T-helper 2 cell (primary cell): ENCODE measurements at places on chromosomes 4 and X.

DNA sequence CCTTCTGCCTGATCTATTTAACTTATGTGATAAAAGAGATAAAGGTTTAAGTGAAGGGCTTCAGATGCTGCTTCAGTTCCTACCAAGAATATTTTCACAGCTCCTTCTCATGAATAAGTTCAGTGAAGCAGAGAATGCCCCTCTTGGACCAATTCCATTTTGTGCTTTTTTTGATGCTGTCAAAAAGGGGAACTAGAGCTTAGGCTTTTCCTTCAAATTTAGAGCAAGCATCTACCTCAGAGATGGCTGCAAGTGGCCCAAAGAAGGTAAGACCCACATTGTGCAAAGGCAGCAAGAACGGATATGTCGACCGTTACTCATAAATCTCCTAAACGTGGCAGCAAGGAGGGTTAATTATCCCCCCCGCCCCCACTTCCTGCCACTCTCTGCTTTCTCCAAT is 4.5 kb downstream of the CHRDL1 start:
- DNase-seq, result no peak

GRCh38 chr4:153495480-153496193 is 29.5 kb downstream of the TMEM131L start:
- no peak for DNase-seq

GRCh38 chrX:153226344-153227185 is 47.5 kb downstream of the MAGEA1 start:
- DNase-seq, result no peak

DNA sequence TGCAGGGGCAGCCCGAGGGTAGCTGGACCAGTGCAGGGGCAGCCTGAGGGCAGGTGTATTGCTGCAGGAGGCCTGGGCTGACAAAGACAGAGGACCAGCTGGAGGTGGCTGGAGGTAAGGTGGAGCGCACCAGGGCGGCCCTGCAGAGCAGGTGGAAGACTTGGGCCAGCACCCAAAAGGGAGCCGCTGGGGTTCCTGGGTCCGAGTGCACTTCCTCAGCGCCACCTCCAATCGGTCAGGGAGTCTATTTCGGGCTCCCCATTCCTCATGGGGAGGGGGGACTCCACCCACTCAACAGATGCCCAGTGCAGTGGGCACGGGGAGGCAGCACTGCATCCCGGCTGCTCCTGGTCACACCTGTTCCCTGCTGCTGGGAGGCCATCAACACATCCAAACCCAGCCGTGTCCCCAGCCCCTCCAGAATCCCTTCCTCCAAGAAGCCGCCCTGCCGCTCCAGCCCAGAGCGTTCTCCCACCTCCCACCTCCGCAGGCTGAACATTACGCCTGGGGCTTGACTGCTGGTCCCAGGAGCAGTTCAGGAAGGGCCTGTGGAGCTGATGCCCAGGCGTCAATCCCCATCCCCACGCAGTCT is 1.5 kb downstream of the LRPAP1 start:
- DNase-seq, result no peak

DNA sequence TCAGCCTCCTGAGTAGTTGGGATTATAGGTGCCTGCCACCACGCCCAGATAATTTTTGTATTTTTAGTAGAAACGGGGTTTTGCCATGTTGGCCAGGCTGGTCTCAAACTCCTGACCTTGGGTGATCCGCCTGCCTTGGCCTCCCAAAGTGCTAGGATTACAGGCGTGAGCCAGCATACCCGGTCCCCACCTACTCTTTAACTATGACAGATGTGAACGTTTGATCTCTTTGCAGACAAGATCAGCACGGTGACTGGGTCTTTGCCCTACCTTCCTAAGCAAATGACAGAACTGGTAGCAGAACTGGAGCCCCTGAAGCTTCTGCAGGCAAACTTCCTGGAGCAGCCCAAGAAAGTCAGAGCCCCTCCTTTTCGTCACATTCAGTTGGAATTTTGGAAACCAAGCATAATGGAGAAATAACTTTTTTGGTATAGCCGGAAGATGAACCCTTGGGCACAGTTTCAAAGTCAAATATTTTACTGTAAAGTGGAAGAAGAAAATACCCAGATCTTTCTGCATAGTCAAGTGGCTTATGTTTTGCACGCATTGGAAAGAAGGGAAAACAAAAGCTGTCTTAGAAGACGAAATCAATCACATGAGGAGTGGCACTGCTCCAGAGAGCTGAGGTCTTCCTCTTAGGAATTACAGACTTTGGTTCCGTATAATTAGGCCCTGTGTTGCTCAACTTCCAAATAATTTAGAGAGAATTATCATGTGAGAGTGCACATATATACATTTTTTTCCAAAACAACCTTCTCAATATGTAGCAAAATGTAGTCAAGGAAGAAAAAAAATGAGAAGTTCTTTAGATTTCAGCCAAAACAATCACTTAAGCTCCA is 90.6 kb downstream of the SORBS2 start:
- DNase-seq, result no peak

DNA sequence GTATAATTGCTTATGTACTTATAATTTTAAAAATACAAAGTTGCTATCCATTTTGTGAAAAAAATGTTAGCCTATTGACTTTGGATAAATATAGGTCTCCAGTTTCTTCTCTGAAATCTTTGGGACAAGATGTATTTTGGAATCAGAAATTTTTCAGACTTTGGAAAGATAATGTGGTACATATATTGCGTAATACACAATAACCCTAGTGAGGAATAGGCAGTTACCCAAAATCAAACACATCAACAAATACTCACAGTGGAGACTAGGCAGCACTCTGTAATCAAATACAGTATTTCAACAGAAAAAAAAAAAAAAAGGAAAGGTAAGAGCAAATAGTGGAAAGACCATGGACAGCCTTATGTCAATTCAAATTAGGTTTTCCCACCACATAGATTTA is 796.8 kb downstream of the ADGRL3 start:
- no peak for DNase-seq

GRCh38 chrX:22409418-22409817 is 136.7 kb downstream of the CBLL2 start:
- DNase-seq, result no peak

DNA sequence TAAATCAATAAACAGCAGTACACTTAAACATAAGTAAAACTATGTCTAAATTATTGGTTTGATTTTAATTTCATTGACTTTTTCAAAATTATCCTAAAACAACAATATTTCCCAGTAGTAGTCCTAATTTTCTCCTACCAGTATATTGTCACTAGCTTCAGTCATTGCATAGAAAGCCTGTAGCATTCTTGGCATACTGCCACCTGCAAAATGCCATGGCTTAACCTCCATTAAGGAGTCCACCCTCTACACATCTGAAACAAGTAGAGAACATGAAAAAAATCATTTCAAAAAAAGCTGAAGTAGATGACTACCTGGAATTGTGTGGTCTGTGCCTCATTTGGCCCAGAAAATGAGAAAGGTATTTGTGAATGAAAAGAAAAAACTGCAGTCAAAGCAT is 348.5 kb downstream of the INPP4B start:
- no peak for DNase-seq

- no peak for DNase-seq
Observed at GRCh38 chr4:14180166-14180565, 552.6 kb upstream of the BOD1L1 start.

- no peak for DNase-seq
Observed at GRCh38 chr4:87785731-87786509, 13.4 kb upstream of the IBSP start.

DNA sequence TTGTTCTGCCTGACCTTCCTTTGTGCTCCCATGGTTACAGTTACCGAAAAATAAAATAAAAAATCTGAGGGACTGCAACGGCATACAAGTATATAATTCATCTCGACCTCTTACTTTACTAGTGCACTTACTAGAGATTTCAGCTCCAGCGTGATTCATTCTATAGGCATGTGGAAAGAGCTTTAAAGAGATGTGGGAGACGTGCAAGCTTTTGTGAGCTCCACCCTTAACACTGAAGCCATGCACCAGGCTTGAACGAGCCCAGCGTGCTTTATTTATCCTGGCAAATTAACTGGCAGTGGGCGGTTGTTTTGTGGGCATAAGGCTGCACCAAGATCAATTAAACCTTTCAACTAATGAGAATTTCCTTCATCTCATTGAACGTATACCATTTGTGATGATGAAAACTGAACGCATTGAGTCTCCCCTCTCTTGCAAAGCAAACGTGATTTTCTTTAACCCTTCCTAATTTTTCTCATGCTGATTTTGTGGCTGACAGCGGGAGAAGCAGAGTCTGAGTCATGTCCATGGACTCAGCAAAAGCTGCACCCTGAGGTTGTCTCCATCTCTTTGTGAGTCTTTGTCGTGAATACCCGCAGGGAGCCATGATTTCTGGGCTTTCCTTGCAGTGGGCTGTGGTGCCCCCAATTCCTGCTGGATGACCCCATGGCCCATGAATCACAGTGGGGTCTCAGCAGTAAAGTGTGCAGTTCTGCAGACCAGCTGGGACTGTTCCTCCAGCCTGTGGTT is 60.1 kb downstream of the MXRA5 start:
- no peak for DNase-seq

DNA sequence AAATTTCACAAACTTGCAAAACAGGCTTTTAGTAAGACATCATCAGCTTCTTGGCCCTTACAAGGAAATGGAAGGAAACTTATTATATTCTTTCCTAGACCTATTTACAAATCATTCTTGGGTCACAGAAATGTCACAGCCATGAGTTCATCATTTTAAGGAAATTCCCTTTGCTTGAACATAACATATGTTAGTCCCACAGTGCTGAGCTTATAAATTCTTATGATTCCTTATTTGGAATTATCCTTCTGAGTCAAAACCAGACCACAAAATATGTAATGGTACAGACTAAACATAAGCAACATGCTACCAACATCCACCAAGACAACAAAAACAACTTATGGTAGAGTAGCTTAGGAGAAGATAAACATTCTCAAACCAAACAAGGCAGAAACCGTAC is 236.9 kb upstream of the CTSO start:
- DNase-seq, result no peak

DNA sequence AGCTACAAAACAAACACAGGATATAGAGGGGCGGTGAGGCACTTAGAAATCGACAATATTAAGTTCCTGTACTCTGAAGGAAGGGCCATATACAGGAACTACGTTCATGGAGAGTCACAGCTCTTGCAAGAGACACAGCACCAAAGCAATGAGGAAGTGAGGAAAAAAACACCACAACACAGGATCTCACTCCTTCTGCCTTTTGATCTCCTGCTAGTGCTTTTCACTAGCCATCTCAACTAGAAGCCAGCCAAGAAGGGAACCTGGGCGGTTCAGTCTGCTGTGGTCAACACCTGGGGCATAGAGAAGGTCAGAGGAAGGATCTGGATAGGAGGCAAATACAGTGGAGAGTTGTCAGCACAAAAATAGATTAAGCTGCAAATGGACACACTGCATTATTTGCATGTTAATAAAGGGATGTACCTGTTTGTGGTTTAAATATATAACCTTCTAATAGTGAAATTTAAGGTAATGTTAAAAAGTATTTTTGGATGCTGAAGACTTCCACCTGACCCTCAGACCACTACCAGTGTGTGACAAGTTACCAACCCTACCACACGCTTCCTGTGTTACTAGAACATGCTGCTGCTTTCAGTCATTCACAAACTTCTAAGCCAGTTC is 104.6 kb downstream of the DTHD1 start:
- DNase-seq, result peak; percentile 77

DNA sequence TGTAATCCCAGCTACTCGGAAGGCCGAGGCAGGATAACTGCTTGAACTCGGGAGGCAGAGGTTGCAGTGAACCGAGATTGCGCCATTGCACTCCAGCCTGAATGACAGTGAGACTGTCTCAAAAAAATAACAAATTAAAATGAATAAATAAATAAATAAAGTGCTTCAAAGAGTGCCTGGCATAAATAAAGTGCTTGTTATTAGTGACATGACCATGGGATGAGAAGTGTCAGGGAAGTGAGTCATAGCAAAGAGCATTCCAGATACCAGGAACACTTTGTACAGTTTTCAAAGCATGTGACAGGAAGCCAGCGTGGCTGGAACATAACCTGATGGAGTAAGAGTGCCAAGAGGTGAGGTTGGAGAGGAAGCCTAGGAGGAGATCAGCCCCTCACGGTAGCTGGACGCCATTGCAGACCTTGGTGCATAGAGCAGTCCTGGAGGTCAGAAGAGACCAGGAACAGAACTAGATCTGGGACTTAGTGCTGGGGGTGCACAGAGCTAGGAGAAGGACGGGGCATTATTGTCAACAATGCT is 6.0 kb upstream of the WDR13 start:
- no peak for DNase-seq

DNA sequence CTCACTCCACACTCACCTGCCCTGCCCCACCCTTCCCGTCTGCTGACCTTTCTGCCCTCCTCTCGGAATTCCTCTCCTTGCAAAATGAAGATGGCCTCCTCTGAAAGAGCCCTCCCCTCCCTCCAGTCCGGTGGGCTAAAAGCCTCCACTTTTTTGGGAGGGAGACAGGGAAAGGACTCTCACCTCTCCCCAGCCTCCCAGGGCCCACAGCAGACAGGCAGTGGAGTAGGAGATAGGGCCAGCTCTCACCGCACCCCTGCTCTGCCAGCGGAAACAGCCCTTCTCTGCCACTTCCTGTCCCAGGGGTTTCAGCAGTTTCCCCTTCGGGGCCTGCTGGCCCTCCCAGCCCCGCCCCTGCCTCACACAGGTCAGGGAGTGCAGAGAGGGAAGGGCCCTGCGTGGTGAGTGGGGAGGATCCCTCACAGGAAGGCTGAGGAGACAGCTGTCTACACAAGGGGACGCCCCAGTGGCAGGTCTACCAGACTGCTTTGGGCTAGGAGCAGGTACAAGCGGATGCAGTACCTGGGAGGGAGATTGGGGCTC is 18.2 kb downstream of the ELF4 start:
- peak; percentile 48 for DNase-seq

DNA sequence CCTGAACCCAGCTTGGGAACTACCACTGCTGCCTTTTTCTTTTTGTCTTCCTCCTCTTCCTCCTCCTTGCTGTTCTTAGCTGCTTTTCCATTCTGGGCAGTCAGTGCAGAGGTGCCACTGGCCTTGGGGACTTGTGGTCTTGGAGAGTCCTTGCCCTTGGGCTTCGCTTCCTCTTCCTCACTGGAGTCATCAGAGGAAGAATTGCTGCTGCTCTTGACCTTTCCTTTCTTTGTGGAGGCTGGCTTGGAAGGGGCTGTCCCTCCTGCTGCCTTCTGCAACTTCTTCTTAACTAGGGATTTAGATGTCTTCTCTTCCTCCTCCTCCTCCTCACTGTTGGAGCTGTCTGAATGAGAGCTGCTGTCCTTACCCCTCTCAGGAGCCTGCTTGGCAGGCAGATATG is 53.2 kb downstream of the FAM9B start:
- DNase-seq, result no peak

DNA sequence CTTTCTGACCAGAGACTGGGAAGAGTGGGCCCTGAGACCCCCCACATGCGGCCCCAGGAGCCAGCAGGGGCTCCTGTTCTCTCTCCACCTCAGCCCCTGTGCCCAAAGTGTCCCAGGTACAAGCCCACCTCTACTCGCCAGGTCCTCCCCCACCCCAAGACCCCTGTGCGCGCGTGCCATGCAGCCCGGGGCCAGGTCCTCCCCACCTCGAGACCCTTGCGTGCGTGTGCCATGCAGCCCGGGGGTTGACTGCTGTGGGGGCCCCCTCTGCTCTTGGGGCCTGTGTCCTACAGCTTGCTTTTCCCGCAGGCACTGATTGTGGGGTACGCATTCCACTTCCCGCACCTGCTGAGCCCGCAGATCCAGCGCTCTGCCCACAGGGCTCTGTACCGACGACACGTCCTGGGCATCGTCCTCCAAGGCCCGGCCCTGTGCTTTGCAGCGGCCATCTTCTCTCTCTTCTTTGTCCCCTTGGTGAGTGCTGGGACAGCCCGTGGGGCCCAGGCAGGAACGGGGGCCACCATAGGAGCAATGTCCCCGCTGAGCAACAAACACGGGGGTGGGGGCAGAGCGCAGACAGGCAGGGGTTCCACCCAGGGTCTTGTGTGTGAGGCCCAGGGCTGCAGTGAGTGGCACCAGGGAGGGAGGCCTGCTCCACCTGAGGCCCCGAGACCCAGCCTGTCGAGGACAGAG is 20.3 kb downstream of the DGKQ start:
- no peak for DNase-seq
